ENCODE measurements at places on chromosomes 1 and 21.

DNA sequence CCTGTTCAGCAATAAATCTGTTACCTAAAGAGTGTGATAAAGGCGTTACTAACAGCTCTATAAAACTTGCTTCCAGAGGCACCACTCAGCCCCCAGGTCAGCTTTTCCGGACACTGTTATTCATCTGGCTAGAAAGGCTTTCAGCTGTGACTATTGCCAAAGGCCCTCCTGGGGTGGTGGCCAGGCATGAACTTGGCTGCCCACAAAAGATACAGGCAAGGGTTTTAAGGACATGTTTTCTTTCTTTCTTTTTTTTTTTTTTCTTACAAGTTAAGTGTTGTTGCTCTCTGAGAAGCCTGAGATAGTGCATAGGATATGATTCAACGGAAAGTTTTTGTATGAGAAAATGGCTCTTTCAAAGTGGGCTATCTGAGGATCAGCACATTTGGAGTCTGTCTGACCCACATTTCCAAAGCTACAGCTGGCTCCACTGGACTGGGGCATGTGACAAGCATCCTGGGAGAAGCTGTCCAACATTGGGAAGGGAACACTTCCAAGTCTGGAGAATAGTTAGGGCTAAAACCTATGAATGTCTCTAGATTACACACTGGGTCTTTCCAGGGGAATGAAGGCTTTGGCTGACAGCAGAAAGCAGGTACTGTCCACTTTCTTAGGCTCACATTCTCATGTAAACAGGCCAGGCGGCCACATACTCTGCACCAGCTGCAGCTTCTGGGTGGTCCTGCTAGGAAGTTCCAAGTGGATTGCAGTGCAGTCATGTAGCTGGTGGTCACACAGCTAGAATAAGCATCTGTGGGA lies 639.7 kb downstream of the LMO4 start:
- no peak for DNase-seq

- no peak for DNase-seq
Measured at GRCh38 chr1:95850763-95851162, 616.8 kb downstream of the RWDD3 start.

DNA sequence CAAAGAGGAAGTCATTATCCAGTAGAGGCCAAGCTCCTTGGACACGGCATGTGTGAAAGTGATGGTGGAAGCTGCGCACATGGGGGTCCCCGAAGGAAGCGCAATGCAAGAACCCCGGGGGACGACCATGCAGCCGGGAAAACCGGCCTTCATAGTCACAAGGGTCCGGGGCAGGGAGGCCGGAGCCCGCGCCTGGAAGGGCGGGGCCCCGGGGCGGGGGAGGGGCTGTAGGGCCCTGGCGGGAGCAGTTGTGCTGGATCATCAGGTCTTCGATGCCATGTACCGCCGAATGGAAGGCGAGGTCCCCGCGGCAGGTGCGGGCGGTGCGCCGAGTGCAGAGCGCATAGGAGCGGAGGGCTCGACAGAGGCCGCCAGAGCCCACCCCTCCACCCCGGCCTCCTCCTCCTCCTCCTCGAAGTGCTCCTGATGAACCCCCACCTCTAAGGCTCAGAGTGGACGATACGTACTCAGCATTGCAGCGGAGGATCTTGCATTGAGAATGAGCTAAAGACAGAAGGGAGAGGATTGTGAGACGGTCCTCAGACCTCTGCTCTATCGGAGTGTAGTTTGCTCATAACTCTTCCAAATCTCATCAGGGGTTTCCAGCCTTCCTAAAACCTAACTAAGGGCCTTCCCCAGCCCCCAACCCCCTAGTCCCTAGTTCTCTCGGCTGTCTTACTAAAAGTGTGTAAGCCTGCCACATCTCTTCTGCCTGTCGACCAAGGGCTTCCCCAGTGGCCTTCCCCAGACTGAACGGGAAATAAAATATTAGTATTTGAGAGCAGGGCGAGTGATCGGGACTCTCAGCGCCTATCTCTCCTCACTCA lies 2.1 kb downstream of the HJV start:
- DNase-seq, result no peak

GRCh38 chr21:40835184-40835694 lies 11.7 kb downstream of the DSCAM start:
- DNase-seq, result no peak

Data from OCI-M1 (cell line).